Hematopoietic multipotent progenitor cell (in vitro differentiated cells): ENCODE measurements at places on chromosomes 5 and 9.

DNA sequence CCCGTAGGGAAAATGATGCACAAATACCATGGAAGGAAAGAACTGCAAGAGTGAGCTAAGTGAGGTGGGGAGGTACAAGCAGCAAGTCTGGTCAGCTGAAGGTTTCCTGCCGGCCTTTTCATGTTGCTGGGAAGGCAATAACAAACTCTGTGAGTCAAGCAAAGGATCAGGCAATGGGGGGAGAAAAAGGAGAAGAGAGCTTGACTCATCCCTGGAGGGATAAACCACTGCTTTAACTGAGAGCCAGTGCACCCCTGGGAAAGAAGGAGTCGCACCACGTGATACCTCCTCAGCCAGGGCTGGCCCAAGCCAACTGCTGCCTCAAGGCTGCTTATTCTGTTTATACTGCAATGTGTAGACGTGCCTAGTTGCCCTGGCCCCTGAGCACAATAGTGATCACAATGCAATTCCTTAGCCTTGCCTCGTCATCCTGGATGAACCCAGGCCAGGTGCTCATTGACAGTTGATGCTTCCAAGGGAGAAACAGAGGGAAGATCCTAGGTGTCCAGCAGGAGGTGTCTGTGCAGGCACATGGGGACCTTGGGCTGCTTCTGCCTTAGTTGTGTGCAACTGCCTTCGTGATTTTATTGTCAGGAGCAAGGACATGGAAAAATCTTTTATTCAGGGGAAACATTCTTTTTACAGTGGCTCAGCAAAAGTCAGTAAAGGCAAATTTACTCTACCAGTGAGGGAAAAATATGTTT, 203.0 kb upstream of the TUT7 start:
- no peak for DNase-seq

- no peak for DNase-seq
Observed at GRCh38 chr5:5512543-5512942, 90.1 kb downstream of the ICE1 start.

GRCh38 chr9:127867356-127868277, 9.9 kb downstream of the AK1 start:
- DNase-seq, result no peak

GRCh38 chr5:26326153-26326759, 712.1 kb downstream of the CDH9 start:
- no peak for DNase-seq

- no peak for DNase-seq
Observed at GRCh38 chr5:8363138-8363537, 494.2 kb downstream of the MTRR start.
